ENCODE measurements at places on chromosomes 16 and 17.

DNA sequence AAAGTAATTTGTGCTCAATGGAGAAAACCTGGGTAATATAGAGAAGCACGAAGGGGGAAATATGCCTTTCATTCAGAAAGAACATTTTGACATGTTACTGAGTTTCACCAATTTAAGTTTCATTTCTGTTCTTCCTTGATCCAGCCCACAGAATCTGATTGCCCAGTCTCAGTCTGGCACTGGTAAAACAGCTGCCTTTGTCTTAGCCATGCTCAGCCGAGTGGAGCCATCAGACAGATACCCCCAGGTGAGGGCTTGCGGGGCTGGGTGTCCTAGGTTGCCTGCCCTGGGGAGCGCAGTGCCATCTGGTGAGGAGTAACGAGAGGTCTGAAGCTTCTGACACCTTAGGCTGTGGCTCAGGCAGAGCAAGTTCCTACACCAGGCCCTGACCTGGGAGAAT lies 17.7 kb downstream of the DDX19A start:
- no peak for DNase-seq

DNA sequence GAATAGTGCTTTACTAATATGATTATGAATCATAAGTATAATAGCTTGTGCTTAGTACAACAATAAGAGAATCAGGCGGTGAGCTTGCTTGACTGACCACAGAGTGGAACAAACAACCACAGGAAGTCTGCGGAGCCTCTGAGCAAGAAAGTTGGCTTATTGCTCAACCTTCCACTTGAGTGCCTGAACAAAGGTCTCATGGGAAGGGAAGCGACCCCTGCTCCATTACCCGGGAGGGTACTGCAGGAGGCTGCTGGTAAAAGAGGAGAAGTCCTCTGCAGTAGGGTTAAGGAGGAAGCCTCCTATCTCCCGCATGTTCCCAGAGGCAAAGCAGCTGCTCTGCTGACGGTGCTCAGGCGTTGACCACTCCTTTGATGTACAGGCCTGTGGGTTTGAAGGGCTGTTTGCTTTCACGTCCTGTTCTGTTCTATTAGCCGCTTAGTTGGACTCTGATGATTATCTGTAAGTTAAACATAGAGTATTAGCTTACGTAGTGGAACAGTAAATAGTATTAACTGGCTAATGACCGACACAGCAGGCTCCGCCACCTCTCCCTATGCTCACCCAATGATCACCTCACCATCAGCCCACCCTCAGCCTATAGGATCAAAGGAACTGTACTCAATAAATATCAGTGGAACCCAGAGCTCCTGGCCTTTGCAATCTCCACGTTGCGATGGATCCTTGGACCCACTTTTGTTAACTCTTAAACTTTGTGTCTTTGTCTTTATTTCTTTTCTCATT lies 17.5 kb downstream of the ALOX15B start:
- DNase-seq: no peak

DNA sequence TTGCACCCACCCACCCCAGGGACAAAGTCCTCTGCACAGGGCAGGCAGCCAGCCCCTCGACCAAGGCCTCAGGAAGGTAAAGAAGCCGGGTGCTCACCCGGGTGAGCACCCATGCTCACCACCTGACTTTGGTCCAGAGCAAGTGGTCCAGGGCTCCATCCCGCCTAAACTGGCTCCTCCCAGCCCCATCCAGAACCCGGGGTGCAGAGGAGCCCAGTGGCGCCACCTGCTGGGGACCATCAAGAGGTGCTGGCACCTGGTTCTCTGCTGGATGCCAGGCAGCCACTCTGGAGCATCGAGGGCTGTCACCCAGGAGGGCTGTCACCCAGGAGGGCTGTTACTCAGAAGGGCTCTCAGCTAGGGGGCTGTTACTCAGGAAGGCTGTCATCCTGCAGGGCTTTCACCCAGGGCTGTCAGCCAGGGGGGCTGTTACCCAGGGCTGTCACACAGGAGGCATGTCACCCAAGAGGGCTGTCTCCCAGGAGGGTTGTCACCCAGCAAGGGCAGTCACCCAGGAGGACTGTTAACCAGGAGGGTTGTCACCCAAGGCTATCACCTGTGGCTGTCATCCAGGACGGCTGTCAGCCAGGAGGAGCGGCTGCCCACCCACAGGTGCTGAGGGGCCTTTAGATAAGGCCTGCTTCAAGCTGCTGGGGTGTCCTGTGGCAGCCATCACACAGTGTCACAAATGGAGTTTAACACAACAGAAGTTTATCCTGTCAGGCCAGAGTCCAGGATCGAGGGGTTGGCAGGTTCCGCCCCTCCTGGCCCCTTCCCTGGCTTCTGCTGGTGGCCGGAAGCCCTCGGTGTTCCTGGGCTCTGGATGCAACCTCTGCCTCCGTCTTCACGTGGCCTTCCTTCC lies 98.5 kb downstream of the TNFRSF13B start:
- no peak for DNase-seq

- no peak for DNase-seq
Measured at GRCh38 chr16:12057266-12057665, 80.7 kb downstream of the SNX29 start.

GRCh38 chr16:59205403-59205802 lies 471.3 kb upstream of the GOT2 start:
- DNase-seq: no peak

- DNase-seq: no peak
Measured at GRCh38 chr16:1788095-1788707, 5.3 kb downstream of the IGFALS start.

DNA sequence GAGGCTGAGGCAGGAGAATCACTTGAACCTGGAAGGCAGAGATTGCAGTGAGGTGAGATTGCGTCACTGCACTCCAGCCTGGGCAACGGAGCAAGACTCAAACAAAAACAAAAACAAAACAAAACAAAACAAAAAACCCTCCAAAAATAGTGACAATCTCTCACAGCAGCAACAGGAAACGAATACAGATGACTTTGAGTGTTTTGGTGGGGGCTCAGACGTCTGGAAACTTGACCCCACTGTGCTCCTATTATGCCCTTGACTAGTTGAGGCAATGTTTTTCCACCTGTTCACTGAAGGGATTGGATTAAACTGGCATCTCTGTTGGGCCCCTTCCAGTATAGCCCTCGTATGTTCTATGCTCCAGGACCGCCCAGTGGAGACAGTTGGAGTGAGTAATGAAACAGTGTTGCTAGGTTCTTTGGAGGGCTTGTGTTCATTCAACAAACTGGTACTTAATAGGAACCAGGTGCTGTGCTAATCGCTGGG lies 167.0 kb downstream of the UTP18 start:
- no peak for DNase-seq

DNA sequence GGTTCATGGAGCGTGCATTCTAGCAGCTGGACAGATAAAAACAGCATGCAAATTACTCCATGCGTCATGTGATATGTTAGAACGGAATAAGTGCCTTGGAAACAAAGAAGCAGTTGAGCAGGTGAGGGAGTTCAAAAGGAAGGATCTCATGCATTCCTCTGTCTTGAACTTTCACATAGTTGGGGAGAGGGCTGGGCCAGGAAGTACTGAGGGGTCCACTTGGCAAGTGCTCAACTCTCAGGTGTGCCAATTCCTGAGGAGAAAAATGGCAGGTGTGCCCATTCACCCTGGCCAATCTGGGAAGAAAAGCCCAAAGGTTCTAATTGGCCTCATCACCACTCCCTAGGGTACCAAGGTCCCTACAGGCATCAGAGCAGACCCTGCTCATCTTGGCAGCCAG lies 67.7 kb downstream of the CES1 start:
- no peak for DNase-seq

- DNase-seq: no peak
Measured at GRCh38 chr16:49027420-49027819, 254.2 kb downstream of the CBLN1 start.

- DNase-seq: no peak
Measured at GRCh38 chr16:8849411-8850011, 19.3 kb downstream of the CARHSP1 start.

DNA sequence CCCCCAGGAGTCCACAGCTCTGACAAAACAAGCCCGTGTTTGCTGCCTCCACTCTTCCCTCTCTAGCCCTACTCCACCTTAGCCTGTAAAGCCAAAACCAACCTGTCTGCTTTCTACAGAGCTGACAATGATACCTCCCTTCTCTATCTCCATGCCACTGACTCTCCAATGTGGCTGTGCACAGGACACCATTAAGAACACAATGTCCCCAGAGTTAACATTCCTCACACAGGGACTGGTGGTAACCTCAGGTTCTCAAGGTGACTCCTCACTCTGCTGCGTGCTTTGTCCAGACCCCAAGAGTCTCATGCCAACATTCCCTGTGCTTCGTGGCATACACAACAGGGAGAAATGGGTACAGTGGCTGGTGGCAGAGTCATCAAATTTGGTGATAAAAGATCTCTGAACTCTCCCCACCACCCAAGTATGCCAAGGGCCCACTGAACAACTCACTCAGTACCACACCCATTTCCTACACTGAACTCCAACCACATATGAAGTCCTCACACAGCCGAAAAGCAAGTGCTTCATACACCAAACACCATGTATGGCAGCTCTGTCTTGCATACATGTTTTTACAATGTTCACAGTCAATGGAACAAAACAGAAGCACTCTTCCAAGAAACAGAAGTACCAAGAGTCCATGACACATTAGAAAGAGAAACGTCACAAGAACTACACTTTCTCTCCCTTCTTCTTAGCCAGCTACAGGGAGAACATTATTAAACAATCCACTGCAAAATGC lies 21.1 kb downstream of the CSNK2A2 start:
- no peak for DNase-seq

DNA sequence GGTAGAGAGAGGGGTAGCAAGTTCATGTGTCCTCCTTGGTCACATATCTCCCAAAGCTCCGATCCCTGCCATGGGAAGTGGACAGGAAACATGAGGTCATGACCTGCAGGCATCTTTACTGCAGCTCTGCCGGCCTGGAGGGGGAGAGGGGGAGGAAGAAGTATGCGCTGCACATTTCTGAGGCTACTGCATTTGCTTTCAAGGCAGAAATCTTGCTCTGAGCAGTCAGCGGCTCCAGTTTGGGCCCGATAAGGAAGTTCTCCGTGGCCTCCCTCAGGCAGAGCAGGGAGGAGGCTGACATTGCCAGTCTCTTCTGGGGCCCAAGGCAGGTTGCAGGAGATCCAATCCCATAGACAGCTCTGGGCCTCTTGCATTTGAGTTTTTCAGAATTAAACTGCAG lies 1.5 kb upstream of the NHERF1 start:
- no peak for DNase-seq

DNA sequence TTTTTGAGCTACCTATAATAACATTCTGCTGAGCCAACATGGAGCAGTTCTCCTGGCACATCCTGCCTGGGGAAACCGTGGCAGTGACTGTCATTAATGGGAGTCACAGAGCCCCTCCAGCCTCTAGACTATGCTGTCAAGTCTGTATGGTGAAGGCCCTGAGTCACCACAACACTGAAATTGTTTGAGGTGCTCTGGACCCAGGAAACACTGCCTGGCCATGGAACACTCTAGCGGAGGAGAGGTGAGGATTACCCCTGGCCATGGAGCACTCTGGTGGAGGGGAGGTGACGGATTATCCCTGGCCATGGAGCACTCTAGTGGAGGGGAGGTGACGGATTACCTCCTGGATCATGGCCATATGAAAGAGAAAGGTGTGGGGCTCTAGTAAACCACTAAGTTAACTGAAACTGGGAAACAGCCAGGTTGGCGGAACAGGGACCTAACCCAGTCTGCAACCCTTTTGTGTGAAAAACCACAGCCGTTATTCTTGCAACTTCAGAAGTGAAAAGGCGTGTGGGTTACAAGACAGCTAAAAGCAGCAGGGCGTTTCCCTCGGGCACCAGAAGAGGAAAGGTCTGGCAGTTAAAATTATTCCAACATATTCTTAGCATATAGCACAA lies 156.7 kb downstream of the KCNJ12 start:
- DNase-seq: no peak

- no peak for DNase-seq
Measured at GRCh38 chr16:65570261-65570660, 448.4 kb upstream of the CDH11 start.

DNA sequence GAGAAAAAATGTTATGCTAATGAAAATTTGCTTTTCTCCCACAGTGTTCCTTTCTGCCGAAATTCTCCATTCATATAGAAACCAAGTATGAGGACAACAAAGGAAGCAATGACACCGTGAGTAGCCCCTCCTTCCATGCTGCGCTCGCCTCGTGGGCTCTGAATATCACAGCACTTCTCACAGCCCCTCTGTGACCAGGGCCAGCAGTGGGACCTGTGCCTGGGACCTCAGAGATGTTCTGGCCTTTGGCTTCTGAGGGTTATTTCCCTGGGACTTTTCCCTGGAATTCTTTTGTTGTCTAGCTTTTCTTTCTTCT lies 139.6 kb upstream of the NOL11 start:
- DNase-seq: no peak

DNA sequence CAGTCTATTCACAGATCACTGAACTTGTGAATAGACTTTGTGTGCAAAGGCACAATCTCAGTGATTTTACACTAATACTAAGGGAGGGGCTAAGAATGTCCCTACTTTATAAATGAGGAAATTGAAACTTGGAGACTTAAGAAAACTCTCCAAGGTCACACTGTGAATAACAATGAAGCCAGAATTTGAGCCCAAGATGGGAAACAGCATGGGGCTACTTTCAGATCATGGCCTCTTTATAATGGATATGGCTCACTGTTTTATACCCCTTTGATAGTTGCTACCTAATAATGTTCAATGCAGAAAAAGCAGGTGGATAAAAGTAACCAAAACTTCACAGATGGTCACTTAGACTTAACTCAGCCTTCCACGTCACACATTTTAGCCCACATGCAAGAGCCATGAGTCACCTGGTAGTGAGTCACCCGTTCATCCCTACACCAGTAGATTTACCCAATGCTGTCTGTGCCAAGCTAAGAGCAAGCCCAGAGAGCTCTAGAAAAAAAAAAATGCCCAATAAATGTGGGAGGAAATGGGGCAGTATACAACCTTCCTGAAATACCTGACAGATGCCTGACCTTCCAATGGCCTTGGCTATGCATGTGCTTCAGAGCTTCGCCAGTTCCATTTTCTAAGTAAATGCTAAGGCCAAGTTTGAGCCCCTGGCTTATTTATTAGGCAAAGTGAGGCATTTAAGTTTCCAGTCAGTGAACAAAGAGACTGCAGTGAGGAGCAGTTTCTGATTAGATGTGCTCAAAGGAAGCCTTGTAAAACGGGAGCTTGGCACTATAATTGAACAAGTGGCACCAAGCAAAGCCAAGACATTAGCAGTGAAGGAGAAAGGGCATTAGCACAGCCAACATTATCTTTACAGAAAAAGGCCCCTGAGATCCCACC lies 219.7 kb downstream of the TMEM114 start:
- no peak for DNase-seq

DNA sequence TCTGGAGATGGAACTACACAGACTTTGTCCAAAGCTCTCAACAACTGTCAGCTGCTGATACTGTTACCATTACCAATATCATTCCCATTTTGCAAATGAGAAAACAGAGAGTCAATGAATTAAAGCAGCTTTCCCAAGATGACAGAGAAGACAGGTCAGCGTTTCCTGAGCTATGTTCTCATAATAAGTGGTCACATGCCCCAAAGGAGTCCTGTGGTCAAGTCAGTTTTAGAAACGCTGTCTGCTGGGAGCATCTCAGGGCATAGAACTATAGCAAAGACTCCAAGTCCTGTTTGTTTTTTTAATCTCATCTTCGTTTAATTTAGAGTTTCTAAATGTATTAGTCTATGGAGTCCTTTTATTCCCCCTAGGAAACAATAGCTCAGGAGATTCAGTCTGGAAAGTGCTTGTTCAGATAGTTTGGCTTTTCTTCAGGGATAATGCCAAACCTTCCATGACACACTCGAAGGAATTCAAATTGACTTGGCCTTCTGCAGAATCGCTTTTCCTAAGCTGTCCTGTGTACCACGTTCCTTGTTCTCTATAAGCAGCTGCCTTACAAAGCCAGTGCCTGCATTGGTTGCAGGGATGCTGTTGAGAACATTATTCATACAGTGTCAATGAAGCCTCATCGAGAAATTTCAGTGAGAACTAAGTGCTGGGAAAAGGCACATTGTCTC lies 12.1 kb downstream of the CCDC42 start:
- no peak for DNase-seq

- no peak for DNase-seq
Measured at GRCh38 chr16:79752396-79752795, 151.9 kb upstream of the MAF start.
